ENCODE measurements at places on chromosomes 13 and 19.

GRCh38 chr13:20814224-20814910 is 40.6 kb upstream of the EEF1AKMT1 start:
- DNase-seq: peak; percentile 93

- DNase-seq: peak; percentile 97
These were observed at the start of gene NOP53 for GRCh38 chr19:47745010-47745901. NOP53 (plus strand) TSS chr19:47745546; CDS start chr19:47745560, 14 bp downstream.

DNA sequence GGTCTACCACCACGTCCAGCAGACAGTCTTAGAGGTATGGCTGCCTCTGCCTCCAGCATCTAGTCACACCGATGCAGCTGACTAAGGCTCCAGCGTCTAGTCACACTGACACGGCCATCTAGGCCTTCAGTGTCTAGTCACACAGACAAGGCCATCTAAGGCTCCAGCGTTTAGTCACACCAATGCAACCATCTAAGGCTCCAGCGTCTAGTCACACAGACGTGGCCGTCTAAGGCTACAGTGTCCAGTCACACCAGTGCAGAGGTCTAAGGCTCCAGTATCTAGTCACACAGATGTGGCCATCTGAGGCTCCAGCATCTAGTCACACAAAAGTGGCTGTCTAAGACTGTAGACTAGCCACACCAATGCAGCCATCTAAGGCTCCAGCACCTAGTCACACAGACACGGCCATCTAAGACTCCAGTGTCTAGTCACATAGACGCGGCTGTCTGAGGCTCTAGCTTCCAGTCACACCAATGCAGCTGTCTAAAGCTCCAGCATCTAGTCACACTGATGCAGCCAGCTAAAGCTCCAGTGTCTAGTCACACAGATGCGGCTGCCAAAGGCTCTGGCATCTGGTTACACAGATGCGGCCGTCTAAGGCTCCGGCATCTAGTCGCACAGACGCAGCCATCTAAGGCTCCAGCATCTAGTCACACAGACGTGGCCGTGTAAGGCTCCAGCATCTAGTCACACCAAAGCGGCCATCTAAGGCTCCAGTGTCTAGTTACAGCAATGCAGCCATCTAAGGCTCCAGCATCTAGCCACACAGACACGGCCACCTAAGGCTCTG is 55.1 kb downstream of the KLF2 start:
- DNase-seq: no peak

DNA sequence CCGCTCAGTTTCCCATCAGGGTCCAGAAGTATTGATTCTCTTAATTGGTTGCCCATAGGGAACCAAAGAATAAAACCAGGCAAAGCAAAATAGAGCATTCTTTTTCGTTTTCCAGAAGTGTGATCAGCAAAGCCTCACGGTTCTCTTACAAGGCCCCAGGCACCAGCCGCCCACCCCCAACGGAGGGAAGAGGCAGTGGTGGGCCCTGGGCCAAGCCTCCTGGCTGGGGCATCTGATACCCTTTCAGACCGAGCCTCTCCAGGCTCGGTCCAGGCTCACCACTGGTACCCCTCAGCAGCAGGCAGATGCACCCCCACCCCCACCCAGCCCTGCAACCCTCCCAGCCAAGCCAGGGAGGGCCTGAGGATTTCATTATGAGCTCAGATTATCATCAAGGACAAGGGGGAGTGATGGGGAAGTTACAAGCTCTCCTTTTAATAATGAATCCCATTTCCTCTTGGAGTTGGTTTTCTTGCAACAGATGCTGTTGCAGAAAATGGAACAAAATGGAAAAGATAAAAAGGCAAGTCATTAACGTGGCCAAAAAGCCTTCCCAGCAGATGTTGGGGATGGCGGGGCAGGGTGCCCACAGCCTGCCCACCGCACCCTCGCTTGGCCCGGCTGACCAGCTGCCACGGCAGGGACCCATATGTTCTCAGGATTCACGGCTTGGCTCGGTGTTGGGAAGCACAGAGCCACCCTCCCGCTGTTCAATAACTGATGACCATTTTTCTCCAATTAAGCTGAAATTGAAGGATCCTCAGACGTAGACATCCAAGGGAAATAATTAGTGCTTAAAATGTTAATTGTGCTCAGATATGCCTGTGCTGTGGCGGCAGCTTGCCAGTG is 45.9 kb upstream of the KCTD15 start:
- no peak for DNase-seq

DNA sequence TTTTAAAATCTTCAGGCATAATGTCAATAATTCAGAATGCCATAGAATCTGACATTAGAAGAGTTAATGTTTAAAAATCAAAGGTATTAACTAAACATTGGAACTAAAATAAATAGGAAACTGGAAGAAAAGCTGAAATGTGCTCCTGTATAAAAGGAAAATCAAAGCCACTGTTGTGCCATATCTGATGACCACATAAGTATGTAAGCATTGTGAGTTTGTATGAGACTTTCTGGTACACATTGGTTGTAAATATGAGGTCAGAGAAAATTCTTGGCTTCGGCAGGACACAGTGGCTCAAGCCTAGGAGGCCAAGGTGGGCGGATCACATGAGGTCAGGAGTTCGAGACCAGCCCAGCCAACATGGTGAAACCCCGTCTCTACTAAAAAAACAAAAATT is 48.3 kb upstream of the INTS6 start:
- DNase-seq: peak; percentile 23

DNA sequence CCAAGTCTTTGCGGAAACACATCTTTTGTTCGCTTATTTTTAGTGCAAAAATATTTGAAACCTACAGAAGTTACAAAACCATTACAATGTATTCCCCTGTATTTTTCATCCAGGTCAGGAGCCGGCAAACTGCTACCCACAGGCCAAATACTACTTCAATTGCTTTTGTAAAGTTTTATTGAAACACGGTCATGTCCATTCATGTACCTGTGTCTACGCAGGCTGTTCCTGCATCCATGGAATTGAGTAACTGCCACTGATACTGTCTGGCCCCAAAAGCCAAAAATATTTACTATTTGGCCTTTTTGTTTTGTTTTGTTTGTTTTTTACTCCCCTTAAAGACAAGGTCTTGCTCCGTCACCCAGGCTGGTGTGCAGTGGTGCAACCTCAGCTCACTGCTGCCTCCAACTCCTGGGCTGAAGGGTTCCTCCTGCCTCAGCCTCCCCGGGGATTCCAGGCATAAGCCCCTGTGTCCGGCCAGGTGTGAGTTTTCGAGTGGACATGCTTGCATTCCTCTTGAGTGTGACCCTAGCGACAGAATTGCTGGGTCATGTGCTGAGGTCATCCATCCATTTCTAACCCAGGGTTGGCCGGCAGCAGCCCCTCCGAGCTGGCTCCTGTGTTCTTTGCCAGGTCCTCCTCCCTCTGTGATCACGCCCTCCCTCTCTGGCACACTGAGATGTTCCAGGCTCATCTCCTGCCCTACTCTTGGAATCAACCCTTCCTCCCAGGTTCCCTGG is 10.9 kb upstream of the S1PR4 start:
- DNase-seq: no peak

GRCh38 chr13:96403651-96404050 is 313.7 kb downstream of the HS6ST3 start:
- no peak for DNase-seq

DNA sequence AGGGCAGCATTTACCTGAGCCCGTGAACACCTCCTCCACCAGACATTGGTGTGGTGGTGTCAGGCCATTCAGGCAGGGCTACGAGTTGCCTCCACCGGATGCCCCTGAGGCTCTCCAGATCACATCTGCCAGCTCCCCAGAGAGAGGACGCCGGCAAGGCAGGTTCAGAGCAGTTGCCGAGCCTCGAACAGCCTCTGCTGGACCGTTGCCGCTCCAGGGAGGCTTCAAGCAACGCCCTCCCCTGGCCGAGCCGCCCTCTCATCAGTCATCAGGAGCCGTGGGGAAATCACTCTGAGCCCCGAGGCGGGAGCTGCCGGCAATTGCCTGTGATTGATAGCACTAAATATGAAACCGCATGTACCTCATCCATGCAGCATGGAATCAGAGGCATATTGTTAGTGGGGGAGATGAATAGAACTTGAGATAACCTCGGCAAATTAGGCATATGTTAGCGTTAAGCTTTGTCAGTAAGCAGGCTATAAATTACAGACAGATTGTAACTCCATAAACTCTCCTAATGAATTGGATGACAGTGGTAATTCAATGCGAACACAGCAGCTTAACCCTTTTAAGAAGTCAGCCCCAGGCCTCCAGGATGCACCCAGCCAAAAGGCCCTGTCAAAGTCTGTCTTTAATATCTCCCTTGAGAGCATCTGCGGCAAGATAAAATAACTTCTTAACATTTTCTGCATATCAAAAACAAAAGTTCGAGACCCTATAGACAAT is 29.8 kb upstream of the SPACA7 start:
- DNase-seq: peak; percentile 0

GRCh38 chr13:61202042-61202441 is 213.6 kb downstream of the PCDH20 start:
- no peak for DNase-seq

DNA sequence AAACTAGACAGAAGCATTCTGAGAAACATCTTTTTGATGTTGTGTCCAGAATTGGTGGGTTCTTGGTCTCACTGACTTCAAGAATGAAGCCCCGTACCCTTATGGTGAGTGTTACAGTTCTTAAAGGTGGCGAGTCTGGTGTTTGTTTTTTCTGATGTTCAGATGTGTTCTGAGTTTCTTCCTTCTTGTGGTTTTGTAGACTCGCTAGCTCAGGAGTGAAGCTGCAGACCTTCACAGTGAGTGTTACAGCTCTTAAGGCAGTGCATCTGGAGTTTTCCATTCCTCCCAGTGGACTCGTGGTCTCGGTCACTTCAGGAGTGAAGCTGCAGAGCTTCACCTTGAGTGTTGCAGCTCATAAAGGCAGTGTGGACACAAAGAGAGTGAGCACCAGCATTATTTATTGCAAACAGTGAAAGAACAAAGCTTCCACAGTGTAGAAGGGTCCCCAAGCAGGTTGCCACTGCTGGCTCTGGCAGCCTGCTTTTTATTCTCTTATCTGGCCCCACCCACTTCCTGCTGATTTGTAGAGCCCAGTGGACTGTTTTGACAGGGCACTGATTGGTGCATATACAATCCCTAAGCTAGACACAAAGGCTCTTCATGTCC is 1820.8 kb downstream of the UQCRFS1 start:
- DNase-seq: no peak

DNA sequence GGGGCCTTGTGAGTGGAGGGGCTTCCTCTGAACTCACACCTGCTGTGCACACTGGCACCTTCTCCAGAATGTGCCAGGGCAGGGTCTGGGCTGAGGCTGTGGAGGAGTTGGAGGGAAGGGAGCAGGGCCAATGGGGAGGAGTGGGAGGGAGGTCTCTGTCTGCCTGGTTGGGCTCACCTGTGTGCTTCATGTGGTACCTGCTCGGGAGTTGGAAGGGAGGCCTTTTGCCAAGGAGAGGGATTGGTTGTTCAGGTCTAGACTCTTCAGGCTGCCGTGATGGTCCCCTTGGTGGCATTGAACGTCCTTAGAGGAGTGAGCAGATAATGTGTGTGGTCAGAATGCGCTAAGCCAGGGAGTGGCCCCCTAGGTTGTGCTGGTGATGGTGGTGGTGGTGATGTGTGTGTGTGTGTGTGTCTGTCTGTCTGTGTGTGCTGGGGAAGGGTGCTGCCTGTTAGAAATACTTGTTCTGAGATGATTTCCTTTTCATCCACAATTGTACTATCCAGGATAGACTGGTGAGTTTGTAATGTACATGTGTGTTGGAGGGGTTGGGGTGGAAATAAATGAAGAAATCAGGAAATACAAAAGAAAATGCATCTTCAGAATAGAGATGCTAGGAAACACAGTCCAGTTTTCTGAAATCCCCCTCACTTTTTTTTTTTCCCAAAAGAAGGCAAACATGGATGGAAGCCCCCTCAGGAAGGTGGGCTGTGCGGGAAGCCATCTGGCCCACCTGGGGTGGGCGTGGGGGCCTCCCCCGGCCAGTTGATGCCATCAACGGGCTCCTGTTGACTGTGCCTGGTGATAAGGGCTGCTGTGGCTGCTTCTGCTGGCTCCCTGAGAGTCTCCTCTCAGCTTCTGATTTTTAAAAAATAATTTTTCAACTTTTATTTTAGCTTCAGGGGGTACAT is 140.5 kb upstream of the ZNF536 start:
- no peak for DNase-seq

GRCh38 chr13:109884462-109884861 is 98.1 kb upstream of the IRS2 start:
- no peak for DNase-seq
